Kidney (tissue), 22 donors: ENCODE measurements at places on chromosomes 4 and X. TPM values are rescaled to one million over a fixed set of nuclear protein-coding genes. Genes with fewer than 3 reads are reported as not detected.

- DNase-seq, result no peak
These were observed 14.0 kb upstream of the PHKA2 start for GRCh38 chrX:18997916-18998315.

The TMEM271 gene
- polyA plus RNA-seq, result not detected

DNA sequence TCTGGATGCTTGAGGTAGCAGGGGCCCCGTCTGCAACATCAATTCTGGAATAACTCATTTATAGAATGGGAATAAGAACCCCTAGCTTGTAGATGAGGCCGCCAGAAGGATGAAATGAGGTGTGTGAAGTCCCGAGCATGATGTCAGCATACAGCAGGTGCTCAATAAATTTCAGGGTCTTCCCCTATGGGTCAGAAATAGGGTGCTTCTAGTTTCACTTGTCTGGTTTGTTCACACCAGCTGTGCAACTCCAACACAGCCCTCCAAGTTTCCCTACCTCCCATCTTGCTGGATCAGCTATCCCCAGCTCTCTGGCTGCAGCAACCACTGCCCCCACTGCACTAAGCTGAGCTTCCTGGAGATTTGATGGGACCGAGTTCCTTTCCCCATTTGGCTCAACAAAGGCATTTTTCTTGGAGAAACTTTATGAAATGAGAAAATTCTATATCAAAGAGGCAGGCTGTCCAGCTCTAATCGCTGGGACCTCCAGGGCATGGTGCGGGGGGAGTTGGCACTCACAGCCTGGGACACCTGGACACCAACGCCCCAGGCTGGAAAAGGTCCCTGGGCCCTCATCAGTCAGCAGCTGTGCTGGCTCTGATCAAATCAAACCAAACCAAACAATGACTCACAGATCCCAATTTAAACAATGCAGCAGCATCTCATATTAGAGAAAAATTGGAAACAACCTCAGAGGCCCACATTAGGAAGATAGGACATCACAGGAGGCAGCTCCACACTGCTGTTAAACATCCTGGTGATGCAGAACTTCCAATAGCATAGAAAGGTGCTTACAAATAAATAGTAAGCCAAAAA is 13.3 kb downstream of the SLC2A9 start:
- DNase-seq, result no peak

DNA sequence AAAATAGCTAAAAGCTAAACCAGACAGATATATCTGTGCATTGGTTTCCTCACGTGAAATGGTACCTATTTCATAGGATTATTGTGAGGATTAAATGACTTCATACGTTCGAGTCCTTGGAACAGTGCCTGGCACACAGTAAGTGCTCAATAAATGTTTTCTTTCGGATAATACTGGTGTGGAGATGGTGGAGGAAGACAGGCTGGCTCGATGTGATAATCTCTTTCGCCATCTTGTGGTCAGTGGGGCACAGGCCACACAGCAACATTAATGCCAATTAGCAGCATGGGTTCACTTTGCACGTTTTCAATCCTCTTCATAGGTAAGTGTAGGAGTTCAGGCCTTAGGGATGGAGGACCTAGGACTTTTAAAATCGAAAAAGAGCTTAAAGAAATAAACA is 9.3 kb downstream of the PAGE4 start:
- no peak for DNase-seq

GRCh38 chr4:24917076-24917856 is 4.4 kb upstream of the CCDC149 start:
- DNase-seq, result no peak

GRCh38 chr4:1203026-1203616 is 30.7 kb upstream of the SPON2 start:
- no peak for DNase-seq

- no peak for DNase-seq
These were observed 18.9 kb downstream of the TSPAN5 start for GRCh38 chr4:98639523-98639922.

The NELFA gene
- polyA plus RNA-seq, result 17.8 TPM

The SHISA3 gene
- polyA plus RNA-seq, result 20.3 TPM

The RBMXL3 gene
- polyA plus RNA-seq, result not detected

DNA sequence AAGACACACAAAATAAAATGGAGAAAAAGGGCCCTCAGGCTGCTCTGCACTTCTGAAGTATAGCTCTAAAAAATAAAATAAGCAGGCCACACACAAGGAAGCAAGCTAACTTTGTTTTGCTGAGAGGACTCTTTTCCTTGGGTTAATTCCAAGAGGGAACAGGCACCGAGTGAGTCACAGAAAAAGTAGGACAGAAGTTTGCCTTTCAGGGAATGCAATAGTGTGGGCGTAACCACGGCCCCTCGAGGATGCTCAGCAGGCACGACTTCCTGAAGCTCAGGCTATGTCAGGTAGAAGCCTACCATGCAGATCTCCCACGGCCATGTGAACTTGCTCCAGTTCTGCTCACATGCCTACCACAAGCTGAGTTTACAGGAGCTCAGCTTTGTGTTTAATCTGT is 22.1 kb downstream of the PPP1R2C start:
- no peak for DNase-seq

The ABRAXAS1 gene
- 8.2 TPM for polyA plus RNA-seq

GRCh38 chr4:121148000-121148399 is 16.1 kb downstream of the TNIP3 start:
- DNase-seq, result no peak

The MAGEA9B gene
- polyA plus RNA-seq, result not detected

The JCHAIN gene
- polyA plus RNA-seq, result 5.1 TPM

- DNase-seq, result no peak
These were observed 65.7 kb downstream of the SERPINA7 start for GRCh38 chrX:105972690-105973386.

The IQCM gene
- not detected for polyA plus RNA-seq

The RRH gene
- polyA plus RNA-seq, result 0.37 TPM

- no peak for DNase-seq
These were observed 329.3 kb upstream of the RPS6KA3 start for GRCh38 chrX:20595928-20596575.

The MAPK10 gene
- 27.6 TPM for polyA plus RNA-seq

DNA sequence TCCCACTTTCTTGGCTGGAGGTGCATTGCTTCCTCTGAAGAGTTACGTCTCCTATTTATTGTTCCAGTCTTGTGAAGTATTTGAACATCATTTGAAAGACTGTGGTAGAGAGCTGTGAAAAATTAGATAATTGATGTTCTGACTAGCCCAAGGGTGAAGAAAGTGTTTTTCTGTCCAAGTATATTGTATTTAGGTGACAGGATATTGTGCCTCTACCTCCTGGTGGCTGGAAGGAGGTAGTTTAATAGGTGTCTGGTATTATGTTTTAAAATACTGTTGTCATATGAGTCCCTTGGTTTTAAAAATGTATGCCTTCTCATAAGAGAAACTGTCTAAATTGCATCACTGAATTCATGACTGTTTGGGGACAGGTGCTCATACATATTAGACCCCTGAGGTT is 226.0 kb downstream of the SPRY1 start:
- no peak for DNase-seq

The TACR3 gene
- polyA plus RNA-seq, result 0.19 TPM

The RHOXF2 gene
- not detected for polyA plus RNA-seq
